ENCODE measurements at places on chromosomes 1 and 21.

GRCh38 chr1:3650248-3651025 is 534 bp upstream of the WRAP73 start:
- no peak for DNase-seq

GRCh38 chr1:233394860-233395717 is 67.6 kb downstream of the MAP3K21 start:
- no peak for DNase-seq

DNA sequence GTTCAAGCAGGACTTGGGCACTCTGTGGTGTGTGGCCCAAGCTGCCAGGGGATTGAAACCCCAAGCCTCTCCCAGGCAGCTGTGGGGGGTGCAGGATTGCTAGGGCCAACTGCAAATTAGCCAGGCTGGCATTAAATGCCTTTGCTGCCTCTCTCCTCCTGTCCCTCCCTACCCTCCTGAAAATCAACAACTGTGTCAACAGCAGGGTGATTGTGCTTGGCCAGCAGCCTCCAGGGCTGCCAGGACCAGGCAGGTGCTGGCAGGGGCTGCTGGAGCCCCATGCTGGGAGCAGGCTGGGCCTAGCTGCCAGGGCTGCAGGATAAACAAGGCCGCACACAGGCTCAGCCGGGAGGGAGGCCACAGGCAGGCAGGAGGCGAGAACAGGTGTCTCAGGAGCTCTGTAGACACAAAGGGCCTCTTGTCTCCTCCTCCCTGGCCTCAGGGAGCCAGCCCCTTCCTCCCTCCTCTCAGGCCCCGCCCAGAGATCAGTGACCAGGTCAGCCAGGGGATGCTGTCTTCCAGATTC is 11.4 kb downstream of the SOX13 start:
- no peak for DNase-seq

GRCh38 chr21:35398346-35398982 is 349.4 kb upstream of the RUNX1 start:
- no peak for DNase-seq

GRCh38 chr1:78919150-78919549 is 87.4 kb downstream of the ADGRL4 start:
- DNase-seq = no peak

DNA sequence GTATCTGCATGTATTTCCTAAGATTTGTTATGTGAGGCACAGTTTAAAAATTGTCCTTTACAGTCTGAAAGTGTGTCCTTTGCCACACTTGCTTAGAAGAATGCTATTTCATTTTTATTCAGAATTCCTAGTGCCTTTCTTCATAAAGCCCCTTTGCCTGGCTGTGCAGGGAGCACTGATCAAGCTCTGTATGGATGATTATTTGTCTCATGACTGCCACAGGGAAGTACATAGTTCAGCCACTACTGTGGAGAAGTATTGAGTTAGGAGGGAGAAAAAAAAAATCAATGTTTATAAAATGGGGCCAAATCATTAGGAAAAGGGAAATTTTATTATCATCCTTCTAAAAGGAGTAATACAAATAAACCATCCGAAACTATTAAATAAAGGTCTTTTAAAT is 51.4 kb downstream of the LHX4 start:
- no peak for DNase-seq

DNA sequence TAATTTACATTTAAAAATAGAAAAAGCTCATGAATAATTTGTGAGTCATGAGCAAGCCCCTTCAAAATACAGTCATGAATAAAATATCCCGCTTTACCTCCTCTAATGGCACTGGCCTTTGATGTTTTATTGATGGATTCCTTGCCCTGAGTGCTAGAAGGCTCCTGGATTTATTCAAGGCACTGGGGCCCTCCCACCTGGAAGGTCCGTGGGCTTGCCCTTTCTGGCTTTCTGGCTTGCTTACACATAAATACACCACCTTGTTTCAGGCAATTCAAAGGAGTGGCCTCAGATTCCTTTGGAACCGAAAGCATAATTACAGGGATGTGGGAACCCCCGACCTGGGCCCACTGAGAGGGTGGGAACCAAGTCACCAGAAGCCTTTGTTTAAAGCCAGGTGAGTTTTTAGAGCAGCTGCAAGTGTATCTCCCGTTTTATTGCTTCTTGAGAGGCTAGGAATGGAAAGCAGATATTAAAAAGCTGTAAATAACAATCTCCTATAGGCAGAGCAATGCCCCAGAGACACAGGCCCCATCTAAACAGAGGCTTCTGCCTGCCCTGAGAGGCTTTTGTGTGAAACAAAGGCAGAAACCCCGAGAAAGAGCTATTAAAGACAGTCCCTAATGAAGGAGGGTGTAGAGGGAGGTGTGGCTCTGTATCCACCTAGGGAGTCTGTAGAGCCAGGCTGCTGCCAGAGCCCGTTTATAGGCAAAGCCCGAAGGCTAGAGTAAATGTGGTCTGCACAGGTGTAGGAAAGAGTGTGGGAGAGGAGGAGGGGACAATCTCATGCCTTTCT is 126.4 kb downstream of the FAM78B start:
- DNase-seq = no peak

GRCh38 chr1:156840186-156840897 is 18.6 kb downstream of the INSRR start:
- DNase-seq = no peak

- no peak for DNase-seq
Observed at GRCh38 chr1:169305948-169306347, 61.6 kb downstream of the NME7 start.

- no peak for DNase-seq
Observed at GRCh38 chr1:20751462-20751990, 19.0 kb upstream of the SH2D5 start.

GRCh38 chr1:24141311-24141997 is 1.5 kb downstream of the IL22RA1 start:
- DNase-seq = no peak

DNA sequence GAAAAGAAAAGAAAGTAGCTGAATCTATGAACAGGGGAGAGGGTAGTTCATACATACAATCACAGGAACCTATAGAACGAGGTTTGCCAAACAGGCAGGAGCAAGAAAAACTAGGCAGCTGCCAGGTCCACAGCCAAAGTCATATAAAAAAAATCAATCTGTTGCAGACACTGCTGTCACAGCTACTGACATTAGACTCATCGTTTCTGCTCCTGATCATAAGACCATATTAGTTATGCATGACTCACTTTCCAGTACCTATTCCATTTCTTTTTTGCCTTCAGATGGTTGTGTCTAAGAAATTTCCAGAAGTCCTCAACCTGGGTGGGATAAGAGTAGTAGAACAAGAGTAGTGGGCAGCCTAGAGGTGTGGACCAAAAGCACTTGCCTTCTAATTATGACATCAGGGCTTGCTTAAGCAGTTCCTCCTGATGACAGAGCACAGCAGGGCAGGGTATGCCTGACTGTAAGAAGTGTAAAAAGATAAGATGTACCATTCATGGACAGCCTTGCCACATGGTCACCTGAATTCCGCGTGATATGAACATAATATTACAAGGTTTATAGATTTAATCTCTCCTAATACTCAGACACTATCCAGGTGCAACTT is 323.2 kb upstream of the SGIP1 start:
- DNase-seq = no peak

GRCh38 chr1:155910621-155911121 is 478 bp downstream of the RIT1 start:
- no peak for DNase-seq

- no peak for DNase-seq
Observed at GRCh38 chr1:6445062-6445763, 20.6 kb downstream of the ESPN start.

All from effector CD8-positive, alpha-beta T cell (primary cell).